ENCODE measurements at places on chromosomes 3 and 15.
A peak's percentile ranks its signal among the peaks of the same experiment; 100 is the strongest.

- H3K27me3 ChIP-seq = no peaks in the 10 kb centered on the region
- DNase-seq = no peak
- no peaks in the 10 kb centered on the region for H3K36me3 ChIP-seq
- peaks cover 8% of the 10 kb centered on the region for H3K4me1 ChIP-seq
- peak overlapping the region; percentile 40 for H3K4me3 ChIP-seq
Observed at GRCh38 chr15:27679731-27680471, 419.2 kb downstream of the OCA2 start.

- no peak overlapping the region for H3K27ac ChIP-seq
- no peaks in the 10 kb centered on the region for H3K27me3 ChIP-seq
- no peaks in the 10 kb centered on the region for H3K4me1 ChIP-seq
Observed at GRCh38 chr3:143147707-143148106, 28.1 kb downstream of the CHST2 start.

DNA sequence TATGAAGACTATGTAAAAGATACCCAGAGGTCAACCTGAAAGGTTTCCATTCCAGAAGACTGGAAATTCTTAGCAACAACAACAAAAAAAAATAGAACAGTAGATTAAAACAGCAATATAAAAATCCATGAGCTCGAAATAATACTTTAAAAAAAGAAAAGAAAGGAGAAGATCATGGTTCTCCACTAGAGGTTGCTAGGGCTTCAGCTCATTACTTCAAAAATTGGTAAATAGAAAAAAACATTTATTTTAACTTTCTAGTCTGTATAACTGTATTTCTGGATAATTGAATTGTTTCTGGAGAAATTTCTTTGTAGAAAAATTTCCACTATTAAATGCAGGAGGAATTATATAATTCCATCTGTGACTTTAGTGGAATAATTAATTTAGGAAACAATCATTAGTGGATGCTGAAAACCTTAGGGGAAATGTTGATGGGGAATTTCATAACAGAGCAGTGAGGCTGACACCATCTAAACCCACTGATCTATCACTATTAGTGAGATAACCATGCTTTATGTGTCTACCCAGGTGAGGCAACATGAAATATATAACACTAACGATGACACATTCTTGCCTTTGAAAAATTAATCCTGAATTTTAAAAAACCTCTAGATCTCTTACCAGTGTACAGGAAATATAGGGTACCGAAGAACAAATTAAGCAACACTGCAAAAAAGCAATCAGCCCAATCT, 62.5 kb upstream of the SNRK start:
- H3K4me3 ChIP-seq = no peak overlapping the region
- no peak overlapping the region for H3K27ac ChIP-seq
- no peaks in the 10 kb centered on the region for H3K4me1 ChIP-seq
- H3K27me3 ChIP-seq = no peaks in the 10 kb centered on the region

DNA sequence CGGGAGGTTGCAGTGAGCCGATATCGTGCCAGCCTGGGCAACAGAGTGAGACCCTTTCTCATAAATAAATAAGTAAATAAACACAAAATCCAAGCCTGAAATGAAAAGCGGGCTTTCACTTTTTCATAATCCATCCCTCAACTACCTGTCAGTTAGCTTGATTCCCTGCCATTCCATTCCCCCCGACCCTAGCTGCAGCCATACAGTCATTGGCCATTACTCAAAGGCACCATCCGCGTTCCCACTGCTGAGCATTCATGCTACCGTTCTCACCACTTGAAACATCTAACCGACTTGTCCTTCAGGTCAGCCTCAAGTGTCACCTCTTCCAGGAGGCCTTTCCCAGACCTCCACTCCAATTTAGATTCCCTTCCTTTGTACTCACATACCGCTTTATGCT, 1.1 kb upstream of the PARL start:
- H3K4me1 ChIP-seq = no peaks in the 10 kb centered on the region
- H3K27ac ChIP-seq = no peak overlapping the region
- H3K27me3 ChIP-seq = no peaks in the 10 kb centered on the region

DNA sequence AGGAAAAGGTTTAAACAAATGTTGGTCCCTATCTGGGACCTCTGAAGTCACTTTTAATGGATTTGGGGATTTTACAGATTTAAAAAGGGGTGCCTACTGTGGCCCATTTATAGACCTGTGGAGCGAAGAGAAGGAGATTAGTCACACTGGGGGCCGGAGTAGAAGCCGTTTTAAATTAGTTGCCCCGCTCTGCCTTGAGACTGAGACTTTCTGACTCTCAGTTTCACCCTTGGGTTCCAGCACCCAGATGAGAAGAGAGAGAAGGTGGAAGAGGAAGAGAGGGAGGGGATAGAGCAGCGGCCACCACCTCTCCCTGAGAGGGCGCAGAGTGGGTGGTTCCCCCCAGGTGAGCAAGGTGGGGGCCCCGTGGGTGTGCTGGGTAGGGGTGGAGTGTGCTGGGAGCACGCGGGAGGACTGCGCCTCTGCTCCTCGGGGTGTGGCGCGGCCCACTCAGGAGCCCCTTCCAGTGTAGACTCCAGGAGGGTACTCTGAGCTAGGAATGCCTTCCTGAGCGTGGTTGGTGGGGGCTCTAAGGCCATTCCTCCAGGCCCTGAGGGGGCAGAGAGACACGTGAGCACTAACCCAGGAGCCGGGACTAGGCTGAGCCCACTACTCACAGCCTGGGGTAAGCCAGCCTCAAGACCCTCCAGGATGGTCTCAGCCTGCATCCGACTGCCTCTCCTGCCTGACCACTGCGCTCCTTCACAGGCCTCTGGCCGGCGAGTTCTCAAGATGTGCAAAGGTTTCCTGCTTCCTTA, 32.6 kb upstream of the RAB6B start:
- H3K4me1 ChIP-seq = peaks cover 9% of the 10 kb centered on the region
- H3K4me3 ChIP-seq = 0 out of 2 replicates have a peak overlapping the region, but pooled peaks have one; percentile 56
- no peak for DNase-seq
- H3K27ac ChIP-seq = no peak overlapping the region

DNA sequence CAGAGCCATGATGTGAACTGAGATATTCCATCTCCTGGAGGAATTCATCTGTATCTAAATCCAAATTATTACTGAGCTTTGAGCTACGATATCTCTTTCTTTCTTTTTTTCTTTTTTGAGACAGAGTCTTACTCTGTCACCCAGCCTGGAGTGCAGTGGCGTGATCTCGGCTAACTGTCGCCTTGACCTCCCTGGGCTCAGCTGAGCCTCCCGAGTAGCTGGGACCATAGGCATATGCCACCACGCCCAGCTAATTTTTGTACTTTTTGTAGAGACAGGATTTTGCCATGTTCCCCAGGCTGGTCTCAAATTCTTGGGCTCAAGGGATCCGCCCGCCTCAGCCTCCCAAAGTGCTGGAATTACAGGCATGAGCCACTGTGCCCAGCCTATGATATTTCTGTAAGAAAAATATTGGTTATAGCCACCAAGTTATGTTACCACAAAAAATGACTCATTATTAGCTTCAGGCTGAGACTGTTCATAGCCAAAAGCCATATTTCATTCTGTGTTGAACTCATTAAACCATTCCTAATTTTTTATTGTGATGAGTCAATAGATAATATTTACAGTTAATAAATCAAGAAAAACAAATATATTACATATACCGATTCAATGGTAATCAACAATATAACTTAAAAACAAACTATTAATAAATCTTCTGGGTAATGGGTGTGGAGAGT, 27.1 kb upstream of the SLC30A4 start:
- no peak overlapping the region for H3K4me3 ChIP-seq
- no peaks in the 10 kb centered on the region for H3K36me3 ChIP-seq
- no peak for DNase-seq
- H3K27me3 ChIP-seq = no peaks in the 10 kb centered on the region
- no peaks in the 10 kb centered on the region for H3K4me1 ChIP-seq
- H3K27ac ChIP-seq = no peak overlapping the region

All from H1 (cell line).